ENCODE measurements at places on chromosomes 6 and 20.

DNA sequence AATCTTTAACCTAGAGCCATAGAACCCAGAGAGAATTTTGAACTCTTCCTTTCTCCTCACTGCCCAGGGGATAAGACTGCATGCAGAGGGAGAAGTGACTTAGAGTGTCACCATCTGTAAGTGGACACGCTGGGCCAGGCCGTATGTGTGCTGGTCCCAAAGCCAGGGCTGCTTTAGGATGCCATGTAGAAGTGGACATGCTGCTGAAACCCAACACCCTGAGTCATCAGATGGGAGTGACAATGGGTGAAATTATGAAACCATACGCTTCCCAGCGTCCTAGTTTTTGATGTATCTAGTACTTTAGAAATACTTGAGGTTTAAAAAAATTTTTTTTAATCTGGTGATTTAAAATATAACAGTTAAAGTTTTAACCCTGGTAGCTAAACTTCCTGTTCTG, 191.1 kb downstream of the FNDC1 start:
- no peak for DNase-seq

DNA sequence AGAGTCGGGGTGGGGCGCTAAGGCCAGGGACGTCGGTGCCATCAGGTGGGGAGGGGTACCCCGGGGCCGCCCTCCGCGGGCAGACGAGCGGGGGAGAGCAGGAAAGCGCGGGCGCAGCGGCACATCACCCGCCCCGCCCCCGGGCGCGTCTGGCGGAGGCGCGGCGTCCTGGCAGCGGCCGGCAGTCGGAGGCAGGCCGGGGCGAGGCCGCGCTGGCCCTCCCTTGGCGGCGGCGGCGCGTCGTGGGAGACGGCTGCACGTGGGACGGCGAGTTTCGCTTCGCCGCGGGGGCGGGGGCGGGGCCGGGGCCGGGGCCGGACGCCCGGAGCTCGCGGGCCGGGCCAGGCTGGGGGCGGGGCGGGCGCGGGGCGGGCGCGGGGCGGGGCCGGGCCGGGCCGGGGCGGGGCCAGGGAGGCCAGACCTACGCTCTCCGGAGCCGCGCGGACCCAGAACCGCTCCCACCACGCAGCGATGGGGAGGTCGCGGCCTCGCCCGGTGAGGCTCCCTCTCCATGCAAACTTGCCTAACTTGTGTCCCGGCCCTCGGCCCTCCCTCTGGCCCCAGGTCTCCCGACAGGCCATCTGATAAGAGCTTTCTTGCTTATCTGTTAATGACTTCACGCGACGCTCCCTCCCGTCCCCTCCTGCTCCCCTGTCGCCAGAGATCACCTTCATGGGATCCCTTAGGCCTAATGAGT, 12.5 kb downstream of the ITPR3 start:
- DNase-seq: peak; percentile 79

DNA sequence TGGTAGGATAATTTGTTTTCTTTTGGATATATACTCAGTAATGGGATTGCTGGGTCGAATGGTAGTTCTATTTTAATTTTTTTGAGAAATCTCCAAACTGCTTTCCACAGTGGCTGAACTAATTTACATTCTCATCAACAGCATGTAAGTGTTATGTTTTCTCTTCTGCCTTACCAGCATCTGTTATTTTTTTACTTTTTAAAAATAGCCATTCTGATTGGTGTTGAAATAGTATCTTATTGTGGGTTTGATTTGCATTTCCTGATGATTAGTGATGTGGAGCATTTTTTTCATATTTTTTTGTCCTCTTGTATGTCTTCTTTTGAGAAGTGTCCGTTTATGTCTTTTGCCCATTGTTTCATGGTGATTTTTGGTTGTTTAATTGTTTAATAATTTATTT, 11.9 kb downstream of the HINT3 start:
- DNase-seq: no peak

DNA sequence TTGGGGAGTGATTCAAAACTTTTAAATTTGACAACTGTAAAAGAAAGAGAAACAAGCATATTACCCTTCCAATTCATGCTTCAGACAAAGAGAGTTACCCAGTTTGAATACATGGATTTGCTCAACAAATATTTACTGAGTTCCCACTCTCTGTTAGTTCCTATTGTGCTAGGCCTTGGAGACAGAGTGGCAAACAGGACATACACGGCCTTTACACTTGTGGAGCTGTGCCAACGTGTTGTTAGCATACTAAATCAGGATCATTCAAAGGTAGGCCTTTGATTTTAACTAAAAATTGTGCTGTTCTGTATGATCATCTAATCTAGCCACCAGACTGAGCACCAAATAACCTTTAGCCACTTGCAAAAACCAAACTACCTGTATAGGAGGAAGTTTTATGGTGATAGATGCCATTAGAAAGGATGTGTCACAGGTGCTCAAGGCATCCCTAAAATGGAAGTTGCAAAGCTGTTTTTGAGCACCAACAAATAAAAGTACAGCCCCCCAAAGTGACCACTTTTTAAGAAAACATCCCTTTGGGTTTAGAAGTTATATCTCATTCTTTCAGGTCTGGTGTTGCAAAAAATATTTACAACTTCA, 84.5 kb downstream of the CHD6 start:
- no peak for DNase-seq

GRCh38 chr6:137968901-137969300, 101.8 kb downstream of the TNFAIP3 start:
- DNase-seq: no peak

GRCh38 chr20:23129266-23129665, 43.1 kb upstream of the CD93 start:
- DNase-seq: no peak

DNA sequence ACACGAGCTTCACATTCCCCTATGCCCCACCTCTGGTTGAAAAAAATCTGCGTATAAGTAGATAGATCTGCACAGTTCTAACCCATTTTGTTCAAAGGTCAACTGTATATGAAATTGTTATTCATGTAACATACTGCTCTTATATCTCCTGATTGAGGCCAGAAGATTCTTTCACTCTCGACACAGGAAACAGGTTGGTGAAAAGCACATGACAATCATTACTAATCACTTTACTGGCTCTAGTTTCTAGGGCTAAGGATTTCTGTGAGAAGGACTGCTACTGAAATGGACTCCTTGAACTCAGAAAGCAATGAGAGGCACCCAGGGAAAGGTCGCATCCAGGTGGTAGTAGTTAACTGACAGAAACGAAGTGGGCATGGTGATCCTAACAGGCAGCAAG, 21.7 kb downstream of the PDSS2 start:
- no peak for DNase-seq

DNA sequence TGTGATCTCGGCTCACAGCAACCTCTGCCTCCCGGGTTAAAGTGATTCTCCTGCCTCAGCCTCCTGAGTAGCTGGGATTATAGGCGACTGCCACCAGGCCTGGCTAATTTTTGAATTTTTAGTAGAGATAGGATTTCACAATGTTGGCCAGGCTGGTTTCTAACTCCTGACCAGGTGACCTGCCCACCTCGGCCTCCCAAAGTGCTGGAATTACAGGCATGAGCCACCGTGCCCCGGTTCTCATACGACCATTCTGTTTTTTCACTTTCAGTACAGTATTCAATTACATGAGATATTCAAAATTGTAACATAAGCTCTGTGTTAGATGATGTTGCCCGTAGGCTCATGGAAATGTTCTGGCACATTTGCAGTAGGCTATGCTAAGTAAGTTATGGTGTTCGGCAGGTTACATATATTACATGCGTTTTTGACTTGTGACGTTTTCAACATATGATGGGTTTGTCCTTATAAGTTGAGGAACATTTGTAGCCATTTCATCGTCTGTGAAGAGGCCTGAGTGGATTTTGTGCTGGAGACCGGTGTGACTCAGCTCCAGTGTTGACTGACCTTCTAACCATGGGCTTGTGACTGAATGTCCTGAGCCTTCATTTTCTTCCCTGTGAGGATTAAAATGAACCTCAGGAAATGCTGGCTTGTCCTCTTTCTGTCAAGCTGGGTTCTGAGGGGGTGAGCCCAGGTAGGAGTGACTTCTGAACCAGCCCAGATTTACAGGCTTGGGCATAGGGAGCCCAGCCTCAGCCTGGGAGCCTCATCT, 12.2 kb downstream of the PPARD start:
- no peak for DNase-seq

DNA sequence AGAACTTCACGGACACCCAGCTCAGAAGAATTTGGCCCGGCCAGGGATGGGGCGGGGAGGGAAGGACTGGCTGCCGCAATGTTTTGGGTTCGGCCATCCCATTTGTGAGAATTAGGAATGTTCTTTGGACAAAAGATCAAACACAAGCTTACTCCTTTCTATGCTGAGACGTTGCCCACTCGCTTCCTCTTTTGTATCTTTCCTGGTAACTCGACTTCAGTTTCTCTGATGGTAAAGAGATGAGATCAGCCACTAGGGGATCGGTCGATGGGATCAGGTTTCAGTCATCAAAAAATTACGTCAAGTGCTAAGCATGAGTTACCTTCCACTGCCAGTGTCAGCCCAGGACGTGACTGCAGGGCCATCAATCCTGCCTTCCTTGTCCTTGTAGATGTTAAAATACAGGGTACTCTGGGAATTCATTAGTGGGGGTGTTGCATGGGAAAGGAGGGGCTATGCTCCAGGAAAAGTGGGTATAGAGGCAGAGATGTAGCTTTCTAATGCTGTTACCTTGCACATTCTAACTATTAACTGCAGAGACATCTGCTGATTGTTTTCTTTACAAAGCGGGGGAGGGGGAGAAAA, 190.2 kb downstream of the TSHZ2 start:
- DNase-seq: no peak

GRCh38 chr20:34268851-34269636, 27.8 kb downstream of the ASIP start:
- no peak for DNase-seq

DNA sequence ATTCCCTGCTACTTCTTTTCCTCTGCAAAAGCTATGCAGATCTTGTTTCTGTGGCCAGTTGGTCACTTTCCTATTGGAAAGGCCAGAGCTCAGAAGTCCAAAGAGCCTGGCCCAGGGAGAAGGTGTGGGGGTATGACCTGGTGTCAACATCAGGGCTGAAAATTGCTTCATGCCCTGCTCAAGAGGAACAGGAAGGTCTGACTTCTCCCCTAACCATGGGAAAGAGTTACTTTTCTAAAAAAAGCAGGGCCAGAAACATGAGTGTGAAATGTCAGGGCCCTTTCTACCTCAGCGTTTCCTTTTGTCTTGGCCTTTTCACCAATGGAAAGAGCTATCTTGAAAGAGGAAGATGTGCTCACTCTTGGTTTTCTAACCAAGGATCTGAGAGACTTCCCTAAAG, 117.4 kb downstream of the MAFB start:
- no peak for DNase-seq

DNA sequence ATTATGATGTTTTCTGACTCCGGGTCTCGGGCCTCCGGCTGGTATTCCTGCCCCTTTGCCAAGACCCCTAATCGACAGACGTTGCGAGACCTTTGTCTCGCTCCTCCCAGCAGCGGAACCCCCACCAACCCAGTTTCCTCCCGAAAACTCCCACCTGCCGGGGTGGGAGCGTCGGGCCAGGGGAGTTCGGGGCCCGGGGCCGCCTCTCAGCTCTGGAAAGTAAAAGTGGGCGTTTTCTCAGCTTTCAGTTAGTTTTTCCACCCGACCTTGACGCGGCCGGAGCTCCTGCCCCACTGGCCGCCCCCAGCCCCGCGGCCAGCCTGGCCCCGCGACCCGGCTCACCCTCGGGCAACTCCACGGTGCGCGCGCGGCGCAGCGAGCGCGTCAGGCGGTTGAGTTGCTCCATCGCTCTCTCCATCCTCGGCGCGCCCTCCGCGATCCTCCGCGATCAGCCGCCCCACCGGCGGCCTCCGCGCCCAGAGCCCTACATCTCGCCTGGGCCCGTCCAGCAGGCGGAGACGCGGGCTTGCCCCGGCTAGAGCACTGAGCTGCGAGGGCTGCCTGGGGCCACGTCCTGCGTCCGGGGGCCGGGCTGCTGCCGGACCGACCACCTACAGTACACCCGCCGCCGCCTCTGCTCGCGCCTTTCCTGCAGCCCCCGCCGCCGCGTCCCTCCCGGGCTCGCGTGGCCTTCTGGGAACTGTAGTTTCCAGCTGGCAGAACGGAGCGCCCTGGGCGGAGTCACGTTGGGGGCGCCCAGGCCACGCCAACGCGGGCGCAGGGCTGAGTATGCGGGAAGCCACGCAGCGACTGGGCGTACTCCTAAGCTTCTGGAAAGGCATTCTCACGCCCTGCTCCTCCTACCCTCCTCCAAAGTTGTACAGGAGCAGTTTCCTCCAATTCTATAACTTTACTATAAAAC, at the start of gene HACE1:
TSS of gene HACE1 (minus strand) at position 695 of the 922 bp plus-strand sequence. CDS start at position 418, 277 bp downstream.
- peak; percentile 91 for DNase-seq

DNA sequence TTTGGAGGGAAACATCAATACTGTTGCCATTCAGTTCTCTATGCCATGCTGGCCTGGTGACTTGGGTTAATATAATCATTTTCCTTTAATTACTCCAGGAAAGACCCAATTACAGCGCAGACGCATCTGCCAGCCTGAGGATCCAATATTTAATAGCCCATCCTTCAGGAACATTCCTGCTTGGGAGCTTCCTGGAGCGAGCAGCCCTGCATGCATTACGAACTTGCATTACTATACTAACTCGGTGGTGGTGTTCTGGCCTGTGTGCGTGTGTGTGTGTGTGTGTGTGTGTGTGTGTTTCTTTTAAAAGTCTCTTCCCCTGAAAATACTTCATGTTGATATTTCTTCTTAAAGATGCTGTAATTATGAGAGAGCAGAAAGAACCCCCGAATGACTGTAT, 26.5 kb downstream of the PMEPA1 start:
- no peak for DNase-seq

DNA sequence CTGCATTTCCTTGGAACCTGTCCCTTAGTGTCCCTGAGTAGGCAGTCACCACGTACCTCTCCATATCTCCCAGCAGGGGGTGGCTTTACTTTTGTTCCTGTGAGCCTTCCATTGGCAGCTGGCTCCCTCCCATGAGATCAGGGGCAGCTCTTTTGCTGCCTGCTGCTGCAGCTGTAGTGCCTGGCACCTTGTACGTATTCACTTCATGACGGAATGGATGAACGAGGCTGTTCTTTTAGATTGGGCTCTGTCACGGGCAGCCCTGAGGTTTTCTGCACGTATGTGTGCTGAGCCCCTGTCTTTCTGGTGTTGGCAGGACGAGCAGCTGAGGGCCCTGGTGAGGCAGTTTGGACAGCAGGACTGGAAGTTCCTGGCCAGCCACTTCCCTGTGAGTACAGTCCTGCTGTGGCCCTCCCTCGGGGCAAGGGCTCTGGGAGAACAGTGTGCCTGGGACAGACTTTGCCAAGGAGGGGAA, 14.6 kb downstream of the MYBL2 start:
- DNase-seq: peak; percentile 12

GRCh38 chr6:139313229-139313628, 21.4 kb upstream of the TXLNB start:
- no peak for DNase-seq

- DNase-seq: no peak
Observed at GRCh38 chr6:134956032-134956431, 6.1 kb upstream of the ALDH8A1 start.

DNA sequence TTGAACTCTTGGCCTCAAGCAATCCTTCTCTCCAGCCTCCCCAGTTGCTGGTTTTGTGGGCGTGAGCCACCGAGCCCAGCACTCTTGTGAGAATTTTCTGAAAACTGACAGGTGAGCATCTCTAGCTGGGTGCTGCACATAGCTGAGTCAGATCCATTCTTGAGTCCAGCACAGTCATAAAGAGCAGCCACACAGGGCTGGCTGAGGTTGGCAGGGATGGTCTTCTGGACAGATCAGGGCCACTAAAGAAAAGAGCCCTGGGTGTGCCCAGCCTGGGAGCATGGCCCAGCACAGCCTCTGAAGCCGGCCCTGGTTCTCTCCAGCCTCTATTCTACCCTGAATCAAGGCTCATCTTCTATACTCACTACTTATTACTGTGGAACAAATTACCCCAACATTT, 11.5 kb downstream of the DLGAP4 start:
- no peak for DNase-seq

Data from cerebellum (tissue), 4 donors.